ENCODE measurements at places on chromosomes 13 and 19.
A peak's percentile ranks its signal among the peaks of the same experiment; 100 is the strongest.

- no peak for DNase-seq
Observed at GRCh38 chr13:59099182-59099974, 1064.3 kb downstream of the DIAPH3 start.

GRCh38 chr13:92143766-92144165, 745.3 kb downstream of the GPC5 start:
- DNase-seq, result no peak

DNA sequence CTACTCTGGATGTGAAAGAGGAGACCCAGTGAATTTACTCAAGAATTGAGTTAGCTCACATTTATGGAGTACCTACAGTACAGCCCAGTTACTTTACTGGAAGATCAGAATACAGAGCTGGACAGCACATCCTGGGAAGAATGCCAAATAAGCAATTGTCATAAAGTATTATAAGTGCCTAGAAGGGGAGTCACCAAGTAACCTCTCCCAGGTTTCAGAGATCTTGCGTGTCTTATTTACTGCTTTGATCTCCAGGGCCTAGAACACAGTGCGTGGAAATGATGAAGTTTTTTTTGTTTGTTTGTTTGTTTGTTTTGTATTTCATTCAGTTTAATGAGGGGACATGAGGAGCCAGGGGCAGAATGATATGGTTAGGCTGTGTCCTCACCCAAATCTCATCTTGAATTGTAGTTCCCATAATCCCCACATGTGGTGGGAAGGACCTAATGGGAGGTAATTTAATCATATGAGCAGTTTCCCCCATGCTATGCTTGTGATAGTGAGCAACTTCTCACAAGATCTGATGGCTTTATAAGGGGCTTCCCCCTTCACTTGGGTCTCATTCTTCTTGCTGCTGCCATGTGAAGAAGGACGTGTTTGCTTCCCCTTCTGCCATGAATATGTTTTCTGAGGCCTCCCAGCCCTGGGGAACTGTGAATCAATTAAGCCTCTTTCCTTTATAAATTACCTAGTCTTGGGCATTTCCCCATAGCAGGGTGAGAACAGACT, 5.2 kb downstream of the GARRE1 start:
- DNase-seq, result no peak

GRCh38 chr13:99075268-99076191, 97.7 kb upstream of the DOCK9 start:
- DNase-seq, result no peak

DNA sequence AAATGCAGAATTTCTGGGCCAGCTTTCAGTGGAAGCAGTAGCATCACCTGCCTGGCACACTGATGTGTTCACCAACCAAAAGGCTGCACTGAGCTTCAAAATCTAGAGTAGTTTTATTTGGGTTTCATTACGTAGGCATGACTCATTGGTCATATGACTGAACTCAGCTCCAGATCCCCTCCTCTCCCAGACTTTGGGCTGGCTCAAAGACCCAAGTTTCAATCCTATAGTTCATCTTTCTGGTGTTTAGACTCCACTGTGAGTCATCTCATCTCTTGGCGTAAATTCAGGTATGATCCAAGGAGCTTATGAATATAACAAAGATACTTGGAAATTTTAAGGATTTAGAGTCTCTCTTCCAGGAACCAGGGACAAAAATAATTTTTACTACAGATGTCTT, 17.7 kb downstream of the ZMYM5 start:
- DNase-seq, result peak; percentile 13

- no peak for DNase-seq
Observed at GRCh38 chr13:33994198-33994597, 176.2 kb downstream of the RFC3 start.

DNA sequence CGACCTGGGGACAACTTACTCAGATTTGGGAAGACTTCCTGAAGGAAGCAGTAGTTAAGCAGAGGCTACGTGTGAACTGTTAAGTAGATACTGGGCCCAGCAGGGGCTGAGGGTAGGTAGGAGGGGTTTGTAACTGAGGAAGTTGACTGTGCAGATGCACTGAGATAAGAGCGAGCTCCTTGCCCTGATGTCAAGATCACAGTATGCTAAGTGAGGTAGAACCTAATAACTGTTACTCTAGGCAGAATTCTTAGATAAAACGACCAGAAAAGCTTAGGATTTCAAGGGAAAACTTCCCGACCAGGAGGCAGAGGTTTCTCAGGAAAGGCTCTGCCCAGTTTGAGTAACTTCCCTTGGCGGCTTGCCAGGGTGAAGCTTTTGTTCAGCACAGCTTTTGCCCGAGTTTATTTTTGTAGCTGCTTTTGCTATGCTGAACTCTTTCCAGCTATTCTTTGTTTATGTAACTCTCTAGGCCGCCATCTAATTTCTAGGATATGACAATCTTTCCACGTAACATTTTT, 632.1 kb downstream of the DIAPH3 start:
- peak; percentile 56 for DNase-seq

Measured in putamen (tissue), 1 donor.